ENCODE measurements at places on chromosomes 4 and X. TPM values are rescaled to one million over a fixed set of nuclear protein-coding genes. Genes with fewer than 3 reads are reported as not detected.
A peak's percentile ranks its signal among the peaks of the same experiment; 100 is the strongest.

- no peaks in the 10 kb centered on the region for H3K4me1 ChIP-seq
- no peak overlapping the region for H3K27ac ChIP-seq
- H3K27me3 ChIP-seq = no peaks in the 10 kb centered on the region
- no peak for DNase-seq
- H3K36me3 ChIP-seq = no peaks in the 10 kb centered on the region
Measured at GRCh38 chrX:110417128-110417527, 58.5 kb downstream of the RTL9 start.

GRCh38 chr4:152132776-152133175 lies 372.0 kb upstream of the GATB start:
- DNase-seq = no peak
- H3K4me1 ChIP-seq = no peaks in the 10 kb centered on the region
- no peaks in the 10 kb centered on the region for H3K27me3 ChIP-seq
- no peaks in the 10 kb centered on the region for H3K36me3 ChIP-seq
- no peak overlapping the region for H3K4me3 ChIP-seq
- no peak overlapping the region for H3K27ac ChIP-seq

The PARM1 gene
- 16.1 TPM for total RNA-seq

DNA sequence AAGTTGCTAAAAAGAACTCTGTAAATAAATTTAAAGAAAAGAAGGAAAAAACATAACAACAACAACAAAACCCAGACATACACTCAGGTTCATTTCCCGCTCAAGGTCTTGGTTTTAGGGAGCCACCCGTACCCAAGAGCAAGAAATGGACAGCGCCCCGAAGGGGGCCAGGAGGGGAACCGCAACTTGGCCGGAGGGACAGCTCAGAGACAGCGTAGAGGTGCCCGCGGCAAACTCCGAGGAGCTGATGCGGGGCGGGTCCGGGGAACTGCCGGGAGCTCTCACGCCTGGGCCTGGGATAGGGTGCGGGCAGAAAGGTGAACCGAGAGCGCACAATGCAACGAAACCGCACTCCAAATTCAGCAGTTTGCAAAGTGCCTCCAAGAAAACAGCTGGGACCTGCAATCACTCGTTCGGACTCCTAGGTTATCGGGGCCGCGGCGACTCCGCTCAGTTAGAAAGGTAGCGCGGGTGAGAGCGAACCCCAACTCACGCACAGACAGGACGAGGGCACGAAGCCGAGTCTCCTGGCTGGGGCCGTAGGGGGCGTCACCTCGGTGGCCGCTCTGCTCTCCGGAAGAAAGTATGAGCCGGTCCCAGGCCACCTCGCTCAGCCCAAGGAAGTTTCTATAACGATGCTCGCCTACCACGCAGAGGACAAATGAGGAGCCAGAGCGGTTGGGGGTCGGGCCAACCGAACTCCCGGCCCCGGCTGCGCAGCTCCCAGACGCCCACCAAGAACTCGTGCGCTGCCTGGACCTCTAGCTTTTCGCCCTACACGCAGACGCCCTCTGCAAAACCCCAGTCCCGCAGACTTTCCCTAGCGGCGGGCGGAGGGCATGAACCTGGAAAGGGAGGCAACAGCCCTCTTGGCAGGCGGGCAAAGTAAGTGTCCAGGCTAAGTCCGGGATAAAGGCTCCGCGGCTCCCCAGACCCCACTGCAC lies 1.4 kb downstream of the NDNF start:
- DNase-seq = no peak
- H3K27ac ChIP-seq = no peak overlapping the region
- H3K4me1 ChIP-seq = peaks cover 4% of the 10 kb centered on the region
- H3K36me3 ChIP-seq = no peaks in the 10 kb centered on the region
- peaks cover 47% of the 10 kb centered on the region for H3K27me3 ChIP-seq
- H3K4me3 ChIP-seq = peak overlapping the region; percentile 46

The RBM41 gene
- 19.2 TPM for total RNA-seq

DNA sequence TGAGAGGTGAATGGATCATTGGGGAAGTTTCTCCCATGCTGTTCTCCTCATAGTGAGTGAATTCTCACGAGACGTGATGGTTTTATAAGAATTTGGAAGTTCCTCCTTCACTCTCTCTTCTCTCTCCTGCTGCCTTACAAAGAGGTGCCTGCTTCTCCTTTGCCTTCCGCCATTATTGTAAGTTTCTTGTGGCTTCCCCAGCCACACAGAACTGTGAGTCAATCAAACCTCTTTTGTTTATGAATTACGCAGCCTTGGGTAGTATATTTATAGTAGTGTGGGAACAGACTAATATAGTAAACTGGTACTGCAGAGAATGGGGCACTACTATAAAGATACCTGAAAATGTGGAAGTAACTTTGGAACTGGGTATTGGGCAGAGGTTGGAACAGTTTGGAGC lies 7.8 kb upstream of the CTAG2 start:
- peak overlapping the region; percentile 26 for H3K27ac ChIP-seq
- H3K36me3 ChIP-seq = no peaks in the 10 kb centered on the region
- no peaks in the 10 kb centered on the region for H3K4me1 ChIP-seq
- no peak for DNase-seq
- H3K27me3 ChIP-seq = no peaks in the 10 kb centered on the region

- no peaks in the 10 kb centered on the region for H3K27me3 ChIP-seq
- no peaks in the 10 kb centered on the region for H3K36me3 ChIP-seq
- H3K4me1 ChIP-seq = no peaks in the 10 kb centered on the region
Measured at GRCh38 chrX:43313035-43313434, 343.1 kb upstream of the MAOA start.

GRCh38 chr4:107269175-107269574 lies 233.1 kb upstream of the DKK2 start:
- H3K4me1 ChIP-seq = no peaks in the 10 kb centered on the region
- H3K27me3 ChIP-seq = no peaks in the 10 kb centered on the region
- no peaks in the 10 kb centered on the region for H3K36me3 ChIP-seq
- DNase-seq = peak; percentile 64
- H3K4me3 ChIP-seq = no peak overlapping the region
- no peak overlapping the region for H3K27ac ChIP-seq

GRCh38 chr4:28082686-28083390 lies 1222.2 kb downstream of the STIM2 start:
- H3K27me3 ChIP-seq = no peaks in the 10 kb centered on the region
- no peak for DNase-seq
- H3K4me3 ChIP-seq = no peak overlapping the region
- no peaks in the 10 kb centered on the region for H3K36me3 ChIP-seq
- no peak overlapping the region for H3K27ac ChIP-seq

GRCh38 chr4:23878246-23878891 lies 11.5 kb downstream of the PPARGC1A start:
- no peak overlapping the region for H3K4me3 ChIP-seq
- no peak overlapping the region for H3K27ac ChIP-seq
- no peaks in the 10 kb centered on the region for H3K36me3 ChIP-seq

DNA sequence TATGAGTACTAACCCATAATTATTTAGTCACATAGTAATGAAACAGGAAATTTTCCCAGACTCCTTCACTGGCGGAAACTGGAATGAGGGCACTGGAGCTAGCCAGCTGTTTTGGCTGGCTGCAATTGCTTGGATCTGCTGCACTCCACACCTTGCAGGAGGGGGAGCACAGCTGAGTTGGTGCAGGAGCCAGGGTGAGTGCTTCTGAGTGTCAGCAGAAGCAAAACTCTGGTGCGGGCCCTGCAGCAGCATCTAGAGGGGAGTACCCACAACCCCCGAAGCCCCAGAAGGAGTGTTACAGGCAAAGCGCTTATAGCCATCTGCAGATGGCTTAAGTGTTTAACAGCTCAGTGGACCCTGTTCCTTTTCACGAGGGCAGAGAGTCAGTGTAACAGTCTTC lies 96.1 kb downstream of the RPA4 start:
- H3K36me3 ChIP-seq = no peaks in the 10 kb centered on the region
- no peak overlapping the region for H3K4me3 ChIP-seq
- no peaks in the 10 kb centered on the region for H3K4me1 ChIP-seq
- H3K27me3 ChIP-seq = no peaks in the 10 kb centered on the region
- peak; percentile 48 for DNase-seq
- no peak overlapping the region for H3K27ac ChIP-seq

DNA sequence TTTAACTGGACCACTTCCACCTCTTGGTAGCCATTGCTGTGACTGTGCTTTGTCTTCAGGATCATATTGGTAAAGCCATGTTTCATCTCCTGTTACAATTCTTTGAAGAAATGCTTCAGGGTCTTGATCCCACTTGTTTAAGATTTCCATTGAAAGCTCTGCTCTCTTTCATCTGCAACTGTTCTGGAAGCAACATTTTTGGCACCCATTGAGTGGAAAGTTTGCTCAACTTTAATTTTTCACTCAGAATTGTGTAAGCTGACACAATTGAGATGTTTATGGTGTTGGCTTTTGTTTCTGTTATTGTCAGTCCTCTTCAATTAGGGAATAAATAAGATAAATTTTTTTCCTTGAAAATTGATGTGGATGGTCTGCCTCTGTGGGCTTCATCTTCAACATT lies 237.4 kb downstream of the MAPK10 start:
- no peaks in the 10 kb centered on the region for H3K36me3 ChIP-seq
- no peaks in the 10 kb centered on the region for H3K4me1 ChIP-seq
- no peak overlapping the region for H3K4me3 ChIP-seq
- DNase-seq = no peak
- H3K27me3 ChIP-seq = no peaks in the 10 kb centered on the region

The ADH7 gene
- total RNA-seq = not detected
